ENCODE measurements at places on chromosomes 12 and 14. TPM values are rescaled to one million over a fixed set of nuclear protein-coding genes. Genes with fewer than 3 reads are reported as not detected.

GRCh38 chr12:47025798-47026197 lies 53.6 kb upstream of the PCED1B start:
- no peak for DNase-seq

- DNase-seq, result no peak
Observed at GRCh38 chr12:44387581-44387980, 488.5 kb downstream of the NELL2 start.

DNA sequence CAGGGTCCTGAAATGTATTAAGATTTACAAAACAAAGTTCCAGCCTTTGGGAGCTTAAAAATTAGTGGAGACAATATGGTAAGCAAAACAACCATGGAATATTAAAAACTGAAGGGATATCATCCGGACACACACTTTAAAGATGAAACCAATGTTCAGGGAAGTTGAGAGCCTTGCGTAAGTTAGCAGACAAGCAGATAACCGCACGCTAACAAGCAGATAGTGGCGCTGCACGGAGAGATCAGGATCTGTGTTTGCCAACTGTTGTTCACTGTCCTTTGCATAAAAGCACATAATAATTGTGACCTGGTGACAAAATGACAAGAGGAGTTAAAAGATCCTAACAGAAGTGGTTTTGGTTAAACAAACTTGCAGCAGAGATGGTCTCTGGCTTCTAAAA lies 14.3 kb upstream of the TMEM229B start:
- DNase-seq, result no peak

DNA sequence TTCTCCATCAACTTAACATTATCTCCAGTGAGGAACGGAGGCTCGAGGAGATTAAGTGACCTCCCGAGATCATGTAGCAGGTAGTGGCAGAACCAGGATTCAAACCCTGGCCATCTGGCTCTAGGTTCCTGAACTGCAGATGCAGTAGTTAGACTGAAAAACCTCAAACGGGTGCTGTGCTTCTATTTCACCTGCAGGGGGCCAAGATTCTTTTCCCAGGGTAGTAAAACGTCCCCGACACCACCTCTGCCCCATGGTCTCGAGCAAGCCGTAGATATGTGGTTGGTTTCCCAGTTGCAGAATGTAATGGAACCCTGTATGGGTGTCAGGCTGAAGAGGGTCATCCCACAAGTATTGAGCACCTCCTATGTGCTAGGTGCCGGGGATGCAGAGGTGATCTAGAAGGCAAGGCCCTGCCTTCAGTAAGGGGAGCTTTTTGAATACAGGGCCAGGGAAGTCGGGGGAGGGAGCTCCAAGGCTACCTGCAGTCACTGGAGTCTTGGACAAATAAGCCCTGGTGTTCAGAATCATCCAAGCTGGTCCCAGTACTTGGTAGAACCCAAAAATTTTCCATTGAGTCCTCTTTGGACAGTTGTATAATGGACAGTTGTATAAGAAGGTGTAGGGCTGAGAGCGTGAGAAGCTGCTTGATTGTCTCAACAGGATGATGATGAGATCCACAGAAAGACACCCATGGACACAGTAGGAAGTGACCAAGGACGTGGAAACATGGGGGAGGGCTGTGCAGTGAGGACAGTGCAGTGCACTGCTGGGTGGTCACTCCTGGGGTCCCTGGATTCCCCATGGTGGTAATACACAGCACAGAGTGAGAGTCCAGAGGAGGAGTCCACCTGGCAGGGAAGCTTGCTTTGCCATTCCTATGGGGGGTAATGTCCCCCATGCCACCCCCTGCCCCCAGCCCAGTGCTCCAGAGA lies 197.2 kb downstream of the CHST11 start:
- no peak for DNase-seq

DNA sequence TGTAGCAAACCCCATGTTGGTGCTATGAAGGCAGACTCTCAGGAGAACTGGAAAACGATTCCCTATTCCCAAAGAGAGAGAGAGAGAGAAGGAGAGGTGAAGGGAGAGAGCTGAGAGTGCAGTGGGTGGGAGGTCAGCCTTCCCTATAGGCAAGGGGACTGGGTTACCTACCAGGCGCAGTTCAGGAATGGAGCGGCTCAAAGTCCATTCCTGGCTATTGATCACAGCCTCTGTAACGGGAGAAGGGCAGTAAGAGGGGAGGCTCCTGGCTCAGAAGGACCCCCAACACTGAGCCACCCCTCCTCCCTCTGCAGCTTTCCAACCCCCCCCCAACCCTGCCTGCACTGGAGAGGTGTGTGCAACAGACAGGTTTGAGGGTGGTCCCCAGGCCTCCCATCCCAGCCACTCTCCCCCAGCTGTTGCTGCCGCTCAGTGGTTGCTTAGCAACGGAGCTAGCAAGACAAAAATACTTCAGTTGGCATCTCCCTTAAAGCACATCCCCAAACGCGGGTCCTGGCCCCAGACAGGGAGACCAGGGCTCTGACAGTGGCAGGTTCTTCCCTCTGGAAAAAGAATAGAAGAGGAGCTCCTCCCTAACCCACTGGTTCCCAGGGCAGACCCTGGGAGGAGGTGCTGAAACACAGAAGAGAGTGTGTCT lies 3.2 kb downstream of the AGAP2 start:
- DNase-seq, result no peak

- DNase-seq, result peak; percentile 53
Observed at GRCh38 chr12:10205220-10205807, 7.4 kb upstream of the GABARAPL1 start.

- DNase-seq, result no peak
Observed at GRCh38 chr14:38184132-38184531, 23.6 kb upstream of the SSTR1 start.

- no peak for DNase-seq
Observed at GRCh38 chr12:81114226-81114625, 36.3 kb downstream of the ACSS3 start.

DNA sequence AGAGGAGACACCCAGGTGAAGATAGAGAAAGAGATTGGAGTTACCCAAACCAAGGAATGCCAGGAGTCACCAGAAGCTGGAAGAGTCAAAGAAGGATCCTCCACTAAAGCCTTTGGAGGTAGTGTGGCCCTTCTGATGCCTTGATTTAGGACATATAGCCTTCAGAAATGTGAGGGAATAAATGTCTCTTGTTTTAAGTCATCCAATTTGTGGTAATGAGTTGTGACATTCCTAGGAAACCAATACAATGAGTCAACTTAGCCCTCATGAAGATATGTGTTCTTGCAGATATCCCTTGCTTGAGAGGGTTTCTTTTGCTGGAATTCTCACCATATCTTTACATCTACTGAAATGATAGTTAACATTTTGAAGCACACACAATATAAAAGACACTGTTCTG lies 58.8 kb downstream of the CCER1 start:
- DNase-seq, result peak; percentile 82

GRCh38 chr12:100187068-100187467 lies 13.5 kb upstream of the ACTR6 start:
- no peak for DNase-seq

Gene SRGAP1
- 10.0 TPM for total RNA-seq

Gene ITPR2
- 9.0 TPM for total RNA-seq

Gene SDR39U1
- total RNA-seq, result 5.0 TPM

Gene LALBA
- not detected for total RNA-seq

Gene SIX1
- total RNA-seq, result 8.6 TPM

Gene TAS2R50
- total RNA-seq, result 4.4 TPM

Gene RNASE2
- not detected for total RNA-seq

Gene MYH6
- total RNA-seq, result not detected
